Fibroblast of skin of right quadriceps (primary cell): ENCODE measurements at places on chromosomes 13 and 19.

DNA sequence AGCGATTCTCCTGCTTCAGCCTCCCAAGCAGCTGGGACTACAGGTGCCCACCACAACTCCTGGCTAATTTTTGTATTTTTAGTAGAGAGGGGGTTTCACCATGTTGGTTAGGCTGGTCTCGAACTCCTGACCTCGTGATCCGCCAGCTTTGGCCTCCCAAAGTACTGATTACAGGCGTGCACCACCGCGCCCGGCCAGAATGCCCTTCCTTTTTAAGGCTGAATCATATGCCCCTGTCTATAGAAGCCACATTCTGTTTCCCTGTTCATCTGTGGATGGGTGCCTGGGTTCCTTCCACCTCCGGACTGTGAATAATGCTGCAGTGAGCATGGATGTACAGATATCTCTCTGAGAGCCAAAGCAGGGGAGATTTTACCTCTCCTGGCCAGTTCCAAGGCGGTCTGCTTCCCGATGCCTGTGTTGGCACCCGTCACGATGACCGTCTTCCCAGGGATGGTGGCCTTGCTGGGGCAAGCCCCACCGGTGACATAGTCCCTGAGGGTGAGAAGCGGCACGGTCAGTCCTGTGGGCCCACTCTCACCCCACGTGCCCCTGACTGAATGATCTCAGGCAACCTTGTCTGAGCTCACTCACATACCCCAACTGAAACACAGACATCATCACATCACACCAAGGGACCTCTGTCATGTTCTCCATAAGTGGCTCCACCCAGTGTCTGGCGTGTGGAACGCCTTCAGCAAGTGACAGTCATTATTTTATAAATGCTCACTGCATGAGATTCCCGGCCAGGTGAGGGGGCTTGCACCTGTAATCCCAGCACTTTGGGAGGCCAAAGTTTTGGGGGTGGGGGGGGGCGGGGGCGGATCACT lies 4.0 kb downstream of the RDH13 start:
- DNase-seq, result no peak

- DNase-seq, result no peak
These were observed 28.0 kb downstream of the NAXD start for GRCh38 chr13:110643324-110643723.

DNA sequence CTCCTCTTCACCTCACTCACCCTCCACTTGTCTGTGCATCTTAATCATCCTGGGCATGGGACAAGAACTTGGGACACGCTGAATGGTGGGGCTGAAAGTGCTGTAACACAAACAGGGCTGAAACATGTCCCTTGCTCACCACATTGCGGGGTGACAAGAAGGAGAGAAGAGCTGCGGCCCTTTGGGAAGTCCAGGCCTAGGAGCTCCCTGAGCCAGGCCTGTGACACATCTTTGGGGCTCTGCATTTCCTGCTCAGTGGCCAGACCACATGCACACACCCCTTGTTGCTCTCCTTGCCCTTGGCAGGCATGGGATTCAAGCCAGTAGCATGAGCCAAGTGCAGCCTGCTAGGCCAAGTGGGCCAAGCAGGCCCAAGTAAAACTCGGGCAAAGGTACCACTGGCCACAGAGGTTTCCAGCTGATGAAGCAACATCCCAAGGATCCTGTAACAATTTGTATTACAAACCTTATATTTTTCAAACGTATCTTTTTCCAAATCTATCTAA lies 1384.3 kb upstream of the PCDH20 start:
- no peak for DNase-seq

GRCh38 chr13:40096357-40096901 lies 441.0 kb downstream of the COG6 start:
- no peak for DNase-seq

DNA sequence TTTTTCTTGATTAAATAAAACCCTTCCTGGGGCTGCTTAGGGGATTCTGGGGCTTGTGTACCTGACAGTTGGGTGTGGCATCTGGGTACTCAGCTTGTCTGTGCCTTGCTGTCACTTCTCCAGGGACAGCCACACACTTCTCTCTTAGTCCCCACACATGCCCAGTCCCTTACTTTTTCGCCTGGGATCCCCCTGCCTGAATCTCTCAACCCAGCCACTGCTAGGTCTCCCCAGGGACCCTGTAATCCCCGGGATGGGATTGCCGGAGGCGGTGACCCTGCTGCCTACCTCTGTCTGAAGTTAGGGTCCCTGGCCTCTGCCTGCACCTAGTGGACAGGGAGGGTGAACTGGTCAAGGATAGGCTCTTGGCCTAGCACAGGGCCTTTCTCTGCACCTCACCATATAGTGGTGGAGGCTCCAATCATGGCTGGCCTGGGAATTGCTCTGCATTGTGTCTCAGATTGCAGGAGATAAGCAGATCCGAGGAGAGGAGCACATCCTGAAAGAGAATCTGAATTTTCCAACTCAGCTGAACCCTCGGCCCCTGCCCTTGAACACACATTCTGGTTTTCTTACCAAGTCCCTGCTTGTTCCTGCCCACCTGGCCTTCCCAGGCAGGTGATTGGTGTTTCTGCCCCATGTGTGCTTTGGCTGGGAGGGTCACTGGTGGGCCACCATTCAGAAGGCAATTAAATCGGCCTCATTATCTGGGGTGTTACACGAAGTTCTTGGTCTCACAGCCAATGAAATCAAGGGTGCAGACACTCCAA lies 8.7 kb upstream of the ZNF492 start:
- no peak for DNase-seq

DNA sequence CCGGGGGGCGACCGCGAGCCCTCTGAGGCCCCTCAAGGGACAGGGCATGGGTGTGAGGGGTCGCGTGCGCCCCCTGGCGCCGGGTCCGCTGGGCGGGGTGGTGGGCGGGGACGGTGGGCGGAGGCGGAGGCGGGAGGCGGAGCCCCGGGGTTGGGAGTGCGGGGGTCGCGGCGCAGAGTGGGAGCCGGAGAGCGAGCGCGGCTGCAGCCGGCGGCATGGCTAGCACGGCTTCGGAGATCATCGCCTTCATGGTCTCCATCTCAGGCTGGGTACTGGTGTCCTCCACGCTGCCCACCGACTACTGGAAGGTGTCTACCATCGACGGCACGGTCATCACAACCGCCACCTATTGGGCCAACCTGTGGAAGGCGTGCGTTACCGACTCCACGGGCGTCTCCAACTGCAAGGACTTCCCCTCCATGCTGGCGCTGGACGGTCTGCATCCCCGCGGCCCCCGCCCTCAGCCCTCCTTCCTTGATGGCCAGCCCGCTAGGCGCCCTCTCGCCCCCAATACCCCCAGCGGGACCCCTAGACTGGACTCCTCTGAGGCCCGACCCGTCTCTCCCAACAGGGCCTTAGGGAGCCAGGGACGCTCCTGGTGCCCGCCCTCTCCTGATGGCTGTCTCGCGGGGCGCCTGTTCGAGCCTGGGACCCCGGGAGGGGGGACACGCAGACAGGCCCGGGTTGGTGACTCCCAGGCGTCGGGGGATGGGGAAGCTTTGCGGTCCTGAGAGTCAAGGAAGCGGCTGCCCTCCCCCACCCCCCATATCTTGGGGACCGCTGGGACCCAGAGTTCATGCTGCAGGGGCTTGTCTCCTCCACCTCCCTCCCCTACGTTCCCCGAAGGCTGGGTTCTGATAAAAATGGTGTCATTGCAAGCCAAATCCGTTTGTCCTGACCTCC lies at the start of gene CLDN10:
CLDN10 (plus strand) TSS at position 182 of the 903 bp plus-strand sequence; CDS start at position 216, 34 bp downstream.
- DNase-seq, result no peak

GRCh38 chr19:3154957-3155736 lies 19.3 kb downstream of the GNA15 start:
- peak; percentile 100 for DNase-seq

GRCh38 chr19:46626446-46626845 lies 1.6 kb upstream of the PTGIR start:
- DNase-seq, result no peak

GRCh38 chr19:47430041-47430802 lies 10.9 kb upstream of the MEIS3 start:
- DNase-seq, result peak; percentile 55

GRCh38 chr19:7533925-7534480 lies 1.5 kb upstream of the PNPLA6 start:
- peak; percentile 87 for DNase-seq

GRCh38 chr19:6604906-6605305 lies 14.0 kb upstream of the CD70 start:
- no peak for DNase-seq

DNA sequence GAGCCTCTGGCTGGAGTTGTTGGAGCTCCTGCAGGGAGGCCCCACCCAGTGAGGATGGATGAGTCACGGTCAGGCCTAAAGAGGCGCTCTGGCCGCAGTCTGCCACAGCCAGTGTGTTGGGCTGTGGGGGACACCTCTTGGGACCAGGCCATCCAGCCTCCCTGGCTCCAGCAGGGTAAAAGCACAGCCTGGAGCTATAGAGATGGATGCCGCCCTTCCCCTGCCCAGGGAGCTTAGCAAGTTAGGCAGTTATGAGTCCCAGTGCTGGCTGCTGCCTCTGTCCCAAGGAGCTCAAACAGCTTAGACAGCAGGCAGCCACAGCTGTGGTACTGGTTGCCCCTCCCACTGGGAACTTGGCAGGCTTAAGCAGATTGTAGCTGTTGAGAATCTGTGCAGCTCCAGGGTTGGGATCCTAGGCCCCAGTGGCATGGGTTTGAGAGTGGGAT lies 100.9 kb downstream of the NDFIP2 start:
- DNase-seq, result no peak

- DNase-seq, result no peak
These were observed 920 bp upstream of the ANO8 start for GRCh38 chr19:17335575-17335974.

DNA sequence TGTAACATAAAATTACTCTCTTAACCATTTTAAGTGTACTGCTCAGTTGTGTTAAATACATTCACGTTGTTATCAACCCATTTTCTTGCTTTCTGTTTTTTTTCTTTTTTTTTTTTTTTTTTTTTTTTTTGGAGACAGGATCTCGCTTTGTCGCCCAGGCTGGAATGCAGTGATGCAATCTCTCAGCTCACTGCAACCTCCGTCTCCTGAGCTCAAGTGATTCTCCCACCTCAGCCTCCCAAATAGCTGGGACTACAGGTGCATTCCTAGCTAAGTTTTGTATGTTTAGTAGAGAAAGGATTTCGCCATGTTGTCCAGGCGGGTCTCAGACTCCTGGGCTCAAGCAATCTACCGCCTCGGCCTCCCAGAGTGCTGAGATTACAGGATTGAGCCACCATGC lies 42.5 kb upstream of the C13orf42 start:
- no peak for DNase-seq

GRCh38 chr19:33306853-33307792 lies 4.8 kb upstream of the CEBPA start:
- DNase-seq, result no peak

DNA sequence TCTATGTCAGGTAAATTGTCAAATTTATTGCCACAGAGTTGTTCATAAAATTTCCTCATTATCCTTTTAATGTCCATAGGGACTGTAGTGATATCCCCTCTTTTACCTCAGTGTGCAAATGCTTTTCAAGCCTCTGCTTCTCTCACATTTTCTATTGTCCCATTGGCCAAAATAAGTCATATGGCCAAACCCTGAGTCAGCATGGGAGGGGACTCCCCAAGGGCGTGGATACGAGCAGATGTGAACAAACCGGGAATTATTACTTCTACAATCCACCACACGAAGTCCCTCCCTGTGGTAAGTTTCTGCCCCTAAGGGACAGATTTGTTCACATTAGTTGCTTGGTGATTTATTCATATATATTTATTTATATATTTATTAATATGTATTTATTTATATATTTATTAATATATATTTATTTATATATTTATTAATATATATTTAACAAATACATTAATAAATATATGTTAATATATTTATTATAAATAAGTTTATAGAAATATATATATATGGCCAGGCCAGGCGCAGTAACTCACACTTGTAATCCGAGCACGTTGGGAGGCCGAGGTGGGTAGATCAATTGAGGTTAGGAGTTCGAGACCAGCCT lies 20.1 kb upstream of the CAMSAP3 start:
- DNase-seq, result no peak

- no peak for DNase-seq
These were observed 170.6 kb downstream of the ZIC5 start for GRCh38 chr13:99800951-99801350.

DNA sequence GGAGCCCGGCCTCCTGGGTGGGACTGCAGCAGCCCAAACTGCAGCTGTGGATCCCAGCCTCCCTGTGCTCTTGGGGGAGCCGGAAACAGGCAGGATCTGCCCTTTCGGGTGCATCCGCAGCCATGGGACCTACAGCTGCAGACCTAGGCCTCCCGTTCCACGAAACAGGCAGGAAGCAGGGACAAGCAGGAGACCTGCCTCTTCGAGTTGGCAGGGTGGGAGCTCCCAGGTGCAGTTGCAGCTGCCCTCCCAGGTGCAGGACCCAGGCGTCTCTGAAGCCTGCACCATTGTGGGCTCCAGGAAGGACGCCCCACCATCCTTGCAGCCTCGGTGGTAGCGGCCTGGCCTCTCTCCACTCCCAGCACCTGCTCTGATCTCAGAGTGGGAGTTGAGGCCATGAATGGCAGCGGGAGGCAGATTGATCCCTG lies 189.0 kb upstream of the KLHL1 start:
- no peak for DNase-seq

- DNase-seq, result peak; percentile 63
These were observed 25.1 kb downstream of the SIPA1L3 start for GRCh38 chr19:37931881-37932655.

GRCh38 chr19:21698215-21698614 lies 69.2 kb downstream of the ZNF100 start:
- no peak for DNase-seq

DNA sequence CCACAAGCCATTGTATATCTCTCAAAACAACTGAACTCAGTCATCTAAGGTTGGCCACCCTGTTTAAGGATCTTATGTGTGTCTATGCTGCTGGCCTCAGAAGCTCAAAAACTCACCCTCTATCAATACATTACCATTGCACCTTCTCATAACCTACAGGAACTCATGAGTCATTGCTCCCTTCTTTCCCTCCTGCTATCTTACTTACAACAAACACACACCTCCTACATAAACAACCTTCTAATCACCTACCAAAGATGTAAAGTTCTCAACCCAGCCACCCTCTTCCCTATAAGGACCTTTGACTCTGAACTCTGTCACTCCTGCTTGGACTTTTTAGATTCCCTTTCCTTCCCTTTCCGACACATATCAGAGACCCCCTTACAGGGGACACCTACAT lies 13.3 kb upstream of the ZSCAN4 start:
- no peak for DNase-seq

- DNase-seq, result no peak
These were observed 1015.7 kb downstream of the PCDH9 start for GRCh38 chr13:66214467-66214866.

GRCh38 chr13:20241593-20241992 lies 9.5 kb upstream of the GJB6 start:
- DNase-seq, result no peak

DNA sequence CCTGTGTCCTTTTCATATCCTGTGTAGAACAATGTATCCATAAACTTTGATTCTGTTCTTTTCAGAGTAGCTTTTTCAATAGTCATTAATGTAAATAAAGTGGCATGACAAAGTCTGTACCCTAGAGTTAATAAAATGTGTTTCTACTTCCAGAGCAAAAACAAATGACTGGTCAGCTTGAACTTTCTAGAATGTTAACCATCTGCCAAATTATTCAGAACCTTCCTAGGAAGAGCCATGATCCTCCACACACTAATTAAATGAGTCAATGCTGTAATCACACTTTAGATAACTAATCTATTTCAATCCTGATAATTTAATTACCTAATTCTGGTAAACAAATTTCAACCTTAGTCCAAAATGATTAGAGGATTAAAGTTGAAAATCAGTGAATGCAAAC lies 73.2 kb downstream of the DIAPH3 start:
- peak; percentile 14 for DNase-seq
